ENCODE measurements at places on chromosomes 1 and 21.

GRCh38 chr1:204464701-204465100 lies 29.9 kb downstream of the PIK3C2B start:
- no peak for DNase-seq

GRCh38 chr1:223515926-223516325 lies 122.7 kb downstream of the CCDC185 start:
- DNase-seq: no peak

DNA sequence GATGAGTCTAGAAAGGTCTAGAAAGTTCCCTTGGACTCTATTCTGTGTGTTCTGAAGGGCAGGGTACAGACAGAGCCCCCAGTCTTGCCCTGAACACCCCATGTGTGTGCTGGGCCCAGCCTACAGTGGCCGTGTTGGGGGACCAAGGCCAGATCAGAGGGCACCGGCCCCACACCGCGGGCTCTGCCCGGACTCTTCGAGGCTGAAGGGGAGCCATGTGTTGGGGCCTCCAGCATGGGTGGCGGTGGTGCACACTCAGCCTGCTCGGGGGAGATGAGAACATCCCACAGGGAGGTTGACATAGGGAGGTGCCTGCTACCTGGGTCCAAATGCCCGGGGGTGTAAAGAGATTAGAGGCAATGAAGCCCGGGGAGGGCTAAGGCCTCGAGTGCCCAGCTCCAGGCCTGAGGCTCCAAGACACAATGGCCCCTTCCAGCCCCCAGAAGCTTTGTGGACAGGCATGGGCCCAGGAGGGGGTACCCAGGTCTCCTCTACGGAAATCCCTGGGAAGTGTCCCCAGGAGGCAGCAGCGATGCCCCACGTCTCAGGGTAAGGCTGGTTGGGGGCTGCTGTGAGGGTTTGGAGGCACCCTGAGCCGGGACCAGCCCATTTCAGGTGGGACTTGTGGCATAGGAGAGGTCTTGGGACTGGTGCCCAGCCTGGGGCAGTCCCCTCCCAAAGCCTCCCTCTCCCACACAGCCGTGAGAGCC lies 12.1 kb downstream of the ARHGEF16 start:
- DNase-seq: no peak

DNA sequence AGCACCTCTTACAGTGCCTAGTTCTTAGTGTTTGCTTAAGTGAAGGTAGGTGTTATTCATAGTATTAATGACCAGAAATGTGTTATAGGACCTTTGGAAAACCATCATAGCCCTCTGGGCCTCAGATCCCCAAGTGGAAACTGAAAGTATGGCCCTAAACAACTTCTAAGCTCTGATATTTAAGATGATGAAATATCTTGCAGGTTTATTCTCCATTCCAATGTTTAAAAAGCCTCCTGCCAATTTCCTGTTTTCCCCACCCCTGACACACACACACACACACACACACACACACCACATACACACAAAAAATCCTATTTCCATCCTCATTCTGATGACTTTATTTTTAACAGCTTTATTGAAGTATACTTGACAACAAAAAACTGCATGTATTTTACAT lies 108.2 kb downstream of the DIRAS3 start:
- no peak for DNase-seq

DNA sequence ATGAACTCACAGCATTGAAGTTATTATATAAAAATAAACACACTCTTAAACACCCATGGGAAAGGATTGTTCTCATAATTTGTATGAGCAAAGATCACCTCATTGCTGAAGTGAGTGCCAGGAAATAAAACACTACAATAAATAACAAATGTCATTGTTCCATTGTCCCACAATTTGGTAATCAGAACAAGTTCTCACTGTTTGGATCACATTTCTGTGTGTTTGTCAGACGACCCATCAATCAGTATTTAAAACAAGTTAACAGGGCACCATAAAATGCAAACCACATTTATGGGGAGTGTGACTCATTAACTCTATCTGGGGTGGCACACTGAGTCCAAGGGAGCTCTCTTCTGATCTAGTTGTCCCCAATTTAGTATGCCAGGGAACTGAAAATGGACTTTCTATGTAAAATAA lies 124.5 kb downstream of the PTPRC start:
- no peak for DNase-seq

All from stimulated activated CD4-positive, alpha-beta T cell treated with anti-CD3 and anti-CD28 coated beads, Interleukin-12 subunit alpha, Interleukin-12 subunit beta, amount 100 ng/mL, for 24 hours (primary cell).